ENCODE measurements at places on chromosomes 12 and 14.

GRCh38 chr12:67531501-67531900 is 117.0 kb upstream of the DYRK2 start:
- peak; percentile 27 for DNase-seq

GRCh38 chr14:65141523-65141922 is 39.2 kb upstream of the MAX start:
- no peak for DNase-seq

GRCh38 chr12:12685305-12685704 is 10.7 kb downstream of the GPR19 start:
- DNase-seq, result no peak

- no peak for DNase-seq
Observed at GRCh38 chr14:63535918-63536317, 7.3 kb downstream of the PPP2R5E start.

DNA sequence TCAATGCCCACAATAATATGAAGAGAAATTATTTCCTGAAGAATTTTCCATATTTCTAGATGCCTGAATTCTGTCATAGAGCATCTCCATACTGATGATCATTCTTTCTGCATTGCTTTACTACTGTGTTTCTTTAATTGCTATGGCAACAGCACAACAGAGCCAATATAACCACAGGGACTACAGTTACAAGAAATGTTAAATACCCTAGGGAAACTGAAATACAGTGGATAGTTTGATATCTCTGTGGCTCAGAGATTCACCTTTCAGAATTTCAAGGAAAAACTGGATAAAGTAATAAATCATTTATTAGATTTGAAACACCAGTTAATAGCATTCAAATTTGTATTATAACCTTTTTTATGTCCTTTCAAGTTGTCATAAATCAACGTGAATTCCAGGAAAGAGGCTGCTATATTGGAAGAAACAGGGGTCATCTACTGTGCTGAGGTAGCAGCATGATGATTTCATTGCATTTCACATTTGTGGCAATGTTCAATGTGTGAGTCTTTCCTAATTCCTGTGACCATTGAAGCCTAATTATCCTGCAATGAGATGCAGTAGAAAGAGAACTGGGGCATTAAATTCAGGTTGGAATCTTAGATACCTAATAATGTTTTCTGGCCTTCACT is 267.1 kb downstream of the LRFN5 start:
- DNase-seq, result no peak

GRCh38 chr14:31837031-31837430 is 240.1 kb upstream of the ARHGAP5 start:
- DNase-seq, result no peak

GRCh38 chr12:43758247-43758727 is 303 bp downstream of the PUS7L start:
- DNase-seq, result no peak

GRCh38 chr14:100575266-100575995 is 11.8 kb downstream of the BEGAIN start:
- no peak for DNase-seq

GRCh38 chr12:58819985-58820384 is 100.3 kb downstream of the LRIG3 start:
- no peak for DNase-seq

DNA sequence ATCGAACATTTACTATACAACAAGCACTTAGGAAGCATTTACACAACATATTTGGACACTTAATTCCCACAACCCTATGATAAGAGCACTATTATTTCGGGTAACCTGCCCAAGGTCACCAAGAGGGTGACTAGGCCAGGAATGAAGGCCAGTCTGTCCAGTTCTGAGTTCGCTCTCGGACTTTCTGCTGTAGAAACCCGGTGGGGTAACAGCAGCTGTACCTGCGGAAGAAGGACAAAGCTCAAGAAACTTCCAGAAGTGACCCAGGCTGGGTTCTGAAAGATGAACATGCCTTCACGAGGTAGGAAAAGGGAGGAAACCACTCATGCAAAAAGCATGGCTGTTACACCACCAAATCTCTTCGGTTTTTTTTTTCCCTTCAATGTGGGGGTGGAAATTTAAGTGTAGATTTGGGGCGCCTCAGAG is 10.8 kb downstream of the PLA2G1B start:
- DNase-seq, result no peak

DNA sequence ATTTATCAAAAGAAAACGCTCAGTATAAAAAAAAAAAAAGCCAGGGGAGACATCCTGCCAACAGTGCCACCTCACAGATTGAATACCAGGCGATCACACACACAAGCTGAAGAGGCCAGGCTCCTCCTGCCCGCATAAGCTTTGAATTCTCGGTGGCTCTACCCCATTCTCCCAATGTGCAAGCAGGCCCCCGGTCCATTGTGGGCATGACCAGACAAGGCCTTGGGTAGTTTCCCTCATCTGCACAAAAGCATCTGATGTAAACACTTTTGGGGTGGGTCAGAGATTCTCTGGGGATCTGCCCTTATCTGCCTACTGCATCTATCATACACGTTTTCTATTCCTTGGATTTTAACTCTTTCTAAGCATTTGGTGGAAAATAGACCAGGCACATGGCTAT is 16.2 kb downstream of the KLRF2 start:
- no peak for DNase-seq

DNA sequence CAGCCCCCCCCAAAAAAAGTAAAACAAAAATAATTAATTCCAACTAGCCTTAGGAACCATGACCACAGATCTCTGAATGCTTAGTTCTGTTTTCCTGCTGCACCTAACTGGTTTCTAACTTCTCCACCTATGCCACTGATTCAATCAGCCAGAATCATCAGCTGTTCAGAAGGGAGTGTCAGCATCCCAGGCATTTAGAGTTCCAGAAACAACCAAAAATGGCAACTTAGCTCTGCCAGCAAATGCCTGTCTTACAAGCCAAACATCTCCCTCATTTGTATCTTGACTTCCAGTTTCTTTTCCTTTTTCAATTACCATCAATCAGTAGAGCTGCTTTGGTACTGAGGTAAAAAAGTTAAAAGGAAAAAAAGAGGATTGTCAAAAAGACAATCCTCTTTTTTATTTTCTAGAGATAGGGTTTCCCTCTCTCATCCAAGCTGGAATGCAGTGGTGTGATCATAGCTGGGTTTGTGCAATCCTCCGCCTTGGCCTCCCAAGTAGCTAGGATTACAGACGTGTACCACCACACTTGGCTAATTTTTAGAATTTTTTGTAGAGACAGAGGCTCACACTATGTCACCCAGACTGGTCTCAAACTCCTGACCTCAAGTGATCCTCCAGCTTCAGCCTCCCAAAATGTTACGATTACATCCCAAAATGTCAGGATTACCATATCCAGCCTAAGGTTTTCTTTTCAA is 45.2 kb upstream of the ISM2 start:
- DNase-seq, result peak; percentile 23

DNA sequence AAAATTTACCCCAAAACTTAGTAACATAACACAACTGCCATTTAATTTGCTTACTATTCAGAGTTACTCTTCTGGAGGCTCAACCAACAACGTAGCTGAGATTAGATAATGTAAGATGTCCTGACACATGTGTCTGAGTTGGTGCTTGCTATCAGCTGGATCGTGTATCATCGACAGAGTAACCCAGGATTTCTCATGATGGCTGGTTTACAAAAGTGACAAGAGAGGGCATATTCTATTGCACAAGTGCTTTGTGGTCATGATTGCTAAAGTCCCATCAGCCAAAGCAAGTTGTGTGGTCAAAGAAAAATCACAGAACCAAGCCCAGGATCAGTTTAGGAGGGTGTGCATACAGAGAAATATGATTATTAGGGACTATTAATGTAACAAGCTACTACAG is 73.4 kb downstream of the CAPZA3 start:
- no peak for DNase-seq

DNA sequence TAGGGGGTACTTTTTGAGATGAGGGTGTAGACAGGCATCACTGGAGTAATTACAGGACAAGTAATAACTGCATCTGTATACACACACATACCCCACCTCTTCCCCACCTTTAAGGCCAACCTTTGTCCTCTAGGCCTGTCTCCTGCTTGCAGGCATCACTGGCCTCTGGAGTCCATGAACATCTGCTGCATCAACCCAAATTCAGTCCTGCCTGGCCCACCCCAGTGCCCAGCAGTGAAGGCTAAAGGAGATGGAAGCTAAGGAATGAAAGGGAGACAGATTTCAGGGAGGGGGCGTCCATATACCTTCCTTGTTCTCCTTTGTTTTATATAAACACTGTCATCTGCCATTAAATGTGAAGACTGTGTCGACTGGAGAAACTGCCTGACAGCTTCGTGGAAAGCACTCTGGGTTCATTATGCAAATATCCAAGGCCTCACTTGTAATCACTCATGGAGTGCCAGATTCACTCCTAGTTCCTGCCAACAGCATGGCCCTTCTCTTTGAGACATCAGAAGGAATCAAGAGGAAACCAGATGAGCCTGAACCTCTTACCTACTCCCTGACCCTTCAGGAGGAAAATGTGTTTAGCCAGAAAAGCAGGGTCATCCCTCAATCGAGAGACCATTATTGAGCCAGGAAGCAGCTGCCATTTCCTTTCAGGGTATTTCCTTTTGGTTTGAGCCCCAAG is 64.4 kb downstream of the SERPINA3 start:
- DNase-seq, result no peak

- DNase-seq, result no peak
Observed at GRCh38 chr14:95895720-95896119, 19.1 kb downstream of the TUNAR start.

GRCh38 chr14:81382517-81383225 is 17.5 kb downstream of the STON2 start:
- DNase-seq, result no peak

DNA sequence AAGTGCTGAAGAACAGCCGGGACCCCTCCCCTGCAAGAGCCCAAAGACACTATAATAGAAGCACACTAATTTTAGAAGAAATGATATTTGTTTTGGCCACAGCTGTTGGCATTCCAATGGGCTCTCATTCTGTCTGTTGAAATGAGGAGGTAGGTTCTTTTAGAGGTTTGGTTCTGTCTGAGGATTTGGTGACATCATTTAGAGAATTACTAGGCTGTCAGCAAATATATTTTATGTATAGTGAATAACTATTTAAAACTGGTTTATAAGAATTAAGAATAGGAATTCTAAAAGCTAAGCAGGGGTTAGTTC is 200.7 kb upstream of the SLC38A2 start:
- no peak for DNase-seq

GRCh38 chr12:121577443-121578180 is 3.2 kb downstream of the KDM2B start:
- no peak for DNase-seq

- DNase-seq, result no peak
Observed at GRCh38 chr12:132355742-132356681, 26.6 kb upstream of the GALNT9 start.

DNA sequence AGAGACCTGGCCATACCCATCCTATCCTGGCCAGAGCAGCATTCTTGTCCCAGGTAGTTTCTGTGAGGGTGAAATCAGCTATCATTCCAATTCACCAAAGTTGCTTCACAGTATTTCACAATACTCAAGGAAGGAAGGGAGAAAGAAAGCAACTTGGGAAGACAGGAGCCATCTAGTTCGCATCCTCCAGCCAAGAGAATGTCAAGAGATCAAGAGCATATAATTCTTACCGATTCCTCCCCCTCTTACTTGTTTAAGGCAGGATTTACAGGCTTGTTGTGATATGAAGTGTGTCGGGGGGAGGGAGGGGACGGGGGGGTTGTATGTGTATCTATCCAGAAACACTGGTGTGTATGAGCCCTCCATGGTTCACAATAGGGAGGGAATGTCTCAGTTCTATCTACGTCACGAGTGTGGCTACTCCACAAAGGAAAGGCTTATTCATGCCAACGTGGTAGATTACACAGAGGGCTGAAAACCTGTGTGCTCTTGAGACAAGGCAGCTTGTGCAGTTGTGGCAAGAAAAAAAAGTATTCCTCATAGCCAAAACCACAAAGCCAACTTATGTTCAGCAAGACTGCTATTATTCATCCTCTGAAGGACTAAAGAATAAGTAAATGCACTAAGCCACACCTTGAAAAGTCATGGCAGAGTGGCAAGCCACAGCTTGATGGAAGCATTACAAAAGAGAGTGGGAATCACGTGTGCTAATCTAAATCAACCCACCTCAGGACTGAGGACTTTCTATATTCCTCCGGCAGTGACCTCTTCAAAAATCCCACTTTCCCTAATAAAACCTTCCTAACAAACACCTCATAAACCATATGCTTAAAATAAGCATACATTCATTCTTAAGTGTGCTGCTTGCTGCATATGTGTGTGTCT is 35.0 kb downstream of the CORO1C start:
- DNase-seq, result peak; percentile 90

DNA sequence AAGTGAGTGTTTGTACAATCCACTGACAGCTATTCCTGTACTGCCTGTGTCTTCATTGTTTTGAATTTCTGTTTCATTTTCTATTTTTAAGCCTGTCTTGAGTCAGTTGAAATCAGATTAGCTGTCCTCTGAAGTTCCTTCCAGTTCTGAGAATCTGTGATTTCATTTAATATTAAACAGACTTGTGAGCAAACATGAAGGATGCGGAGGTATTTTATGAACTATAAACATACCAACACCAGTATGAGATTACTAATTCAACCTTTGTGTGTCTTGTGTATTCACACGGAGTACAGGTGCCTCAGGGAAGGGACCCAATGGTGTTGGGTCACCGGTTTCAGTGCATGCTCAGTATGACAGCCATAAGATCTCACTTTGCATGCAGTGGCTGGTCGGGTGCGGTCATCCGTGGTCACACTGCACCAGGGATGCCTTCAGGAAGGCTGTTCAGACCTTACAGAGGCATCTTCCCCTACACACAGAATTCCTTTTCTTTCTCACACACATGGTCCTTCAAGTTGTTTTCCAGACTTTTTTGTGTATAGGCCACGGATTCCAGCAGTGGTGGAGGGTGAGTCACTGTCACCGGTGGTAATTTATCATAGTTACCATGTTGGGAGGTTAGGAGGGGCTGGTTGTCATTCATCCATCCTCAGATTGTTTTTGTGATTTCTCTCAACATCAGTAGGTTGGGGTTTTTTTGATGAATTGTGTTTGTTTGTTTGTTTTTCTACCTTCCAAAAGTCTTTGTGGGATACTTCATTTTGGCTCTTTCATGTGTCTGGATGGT is 103.0 kb upstream of the SFSWAP start:
- DNase-seq, result no peak

DNA sequence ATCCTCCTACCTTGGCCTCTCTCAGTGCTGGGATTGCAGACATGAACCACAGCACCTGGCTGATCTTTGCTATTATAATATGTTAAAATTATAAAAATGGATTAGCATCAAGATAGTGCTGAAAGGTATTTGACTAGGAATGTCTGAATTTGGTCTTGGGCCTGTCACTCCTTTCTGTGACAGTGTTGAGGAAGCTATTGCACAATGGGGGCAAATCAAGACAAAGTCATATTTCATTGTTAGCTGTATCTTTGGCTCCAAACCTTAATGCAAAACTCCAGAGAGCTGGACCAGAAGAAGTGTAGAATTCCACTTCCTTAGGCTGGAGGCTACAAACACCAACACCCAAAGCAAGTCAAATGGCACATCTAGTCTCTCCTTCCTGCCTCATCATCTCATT is 42.2 kb downstream of the ZCRB1 start:
- DNase-seq, result no peak

DNA sequence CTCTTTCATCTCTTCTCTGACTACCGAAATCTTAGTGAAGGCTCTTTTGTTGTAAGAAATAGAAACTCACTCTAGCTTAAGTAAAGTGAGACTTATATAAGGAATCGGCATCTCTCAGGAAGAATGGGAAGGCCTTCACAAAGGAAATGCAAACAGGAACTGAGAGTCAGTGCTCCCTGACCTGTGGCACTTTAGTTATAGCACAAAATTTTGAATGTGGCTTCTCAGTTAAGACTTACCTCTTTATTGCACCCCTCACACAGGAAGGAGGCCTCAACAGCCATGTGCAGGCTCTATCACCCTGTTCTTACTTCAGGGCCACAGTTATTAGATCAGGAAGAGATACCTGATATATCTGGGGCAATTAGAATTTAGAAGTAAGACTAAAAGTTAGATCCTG is 224.7 kb upstream of the EGLN3 start:
- no peak for DNase-seq

All from GM04503 (cell line).